ENCODE measurements at places on chromosomes 1 and 21. TPM values are rescaled to one million over a fixed set of nuclear protein-coding genes. Genes with fewer than 3 reads are reported as not detected.
A peak's percentile ranks its signal among the peaks of the same experiment; 100 is the strongest.

DNA sequence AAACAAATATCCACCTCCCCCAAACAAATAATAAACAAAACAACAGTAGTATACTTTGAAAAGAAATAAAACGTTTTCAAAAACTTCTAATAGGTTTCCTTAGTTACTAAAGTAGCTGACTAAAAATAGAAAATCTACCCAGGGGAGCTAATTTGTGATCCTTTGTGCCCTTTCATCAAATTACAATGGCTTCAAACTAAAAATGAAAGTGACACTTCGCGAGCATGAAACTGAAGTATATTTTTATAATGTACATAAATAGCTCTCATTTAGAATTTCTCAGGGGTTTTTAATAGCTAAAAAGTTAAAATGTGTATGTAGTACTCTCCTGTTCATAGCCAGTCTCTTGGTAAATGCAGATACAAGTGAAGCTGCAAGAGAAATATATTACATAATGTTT is 78.4 kb downstream of the BRINP3 start:
- DNase-seq, result no peak

DNA sequence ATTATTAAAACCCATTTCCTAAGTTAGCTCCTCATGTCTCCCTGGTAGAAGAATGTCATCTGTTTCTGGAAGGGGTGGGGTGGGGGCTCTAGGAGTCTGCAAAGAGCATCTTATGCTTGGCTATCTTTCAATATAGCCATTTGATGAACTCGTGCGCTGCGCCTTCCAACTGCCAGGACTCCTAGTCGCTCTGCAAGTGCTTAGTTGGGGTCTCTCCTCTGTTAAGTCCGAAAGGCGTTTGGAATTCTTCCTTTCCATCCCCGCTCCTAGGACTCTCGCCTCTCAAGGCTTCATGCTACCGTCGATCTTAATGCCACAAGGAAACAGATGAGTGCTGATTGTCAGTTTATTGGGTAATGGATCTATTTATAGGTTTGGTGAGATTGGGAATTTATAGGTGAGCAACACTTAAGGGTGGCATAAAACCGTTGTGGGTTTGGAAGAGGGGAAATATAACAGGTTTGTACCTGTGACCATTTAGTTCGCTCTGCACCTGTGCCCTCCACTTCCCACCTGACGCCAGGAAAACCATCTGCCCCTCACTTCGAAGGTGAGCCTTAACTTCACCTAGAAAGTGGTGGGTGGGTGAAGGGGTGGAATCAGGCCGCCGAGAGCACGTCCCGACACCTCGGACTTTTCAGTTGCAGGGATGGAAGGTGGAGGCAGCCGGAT is 1.1 kb downstream of the KCNH1 start:
- no peak for DNase-seq

DNA sequence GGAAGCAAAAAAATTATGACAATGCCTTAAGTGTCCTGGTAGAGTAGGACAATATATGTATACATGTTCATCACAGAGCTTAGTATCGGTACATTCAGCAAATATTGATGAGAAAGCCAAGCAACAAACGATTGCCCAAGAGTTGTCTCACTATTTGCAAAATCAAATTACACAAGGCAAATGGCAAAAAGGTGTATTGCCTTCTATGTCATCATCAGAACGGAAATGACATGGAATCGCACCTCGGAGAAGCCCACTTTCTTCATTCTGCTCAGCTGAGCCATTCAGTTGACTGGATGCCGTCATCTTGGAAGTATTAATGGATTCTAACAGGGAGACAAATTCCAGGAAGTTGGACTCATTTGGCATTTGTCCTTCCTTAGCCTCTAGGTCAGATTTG is 37.7 kb downstream of the PCNX2 start:
- DNase-seq, result peak; percentile 14

AGMAT gene
- total RNA-seq, result 2.6 TPM

CTNNBIP1 gene
- 35.7 TPM for total RNA-seq

Measured in M059J (cell line).